AML-193 (cell line): ENCODE measurements at places on chromosomes 16 and 17.

DNA sequence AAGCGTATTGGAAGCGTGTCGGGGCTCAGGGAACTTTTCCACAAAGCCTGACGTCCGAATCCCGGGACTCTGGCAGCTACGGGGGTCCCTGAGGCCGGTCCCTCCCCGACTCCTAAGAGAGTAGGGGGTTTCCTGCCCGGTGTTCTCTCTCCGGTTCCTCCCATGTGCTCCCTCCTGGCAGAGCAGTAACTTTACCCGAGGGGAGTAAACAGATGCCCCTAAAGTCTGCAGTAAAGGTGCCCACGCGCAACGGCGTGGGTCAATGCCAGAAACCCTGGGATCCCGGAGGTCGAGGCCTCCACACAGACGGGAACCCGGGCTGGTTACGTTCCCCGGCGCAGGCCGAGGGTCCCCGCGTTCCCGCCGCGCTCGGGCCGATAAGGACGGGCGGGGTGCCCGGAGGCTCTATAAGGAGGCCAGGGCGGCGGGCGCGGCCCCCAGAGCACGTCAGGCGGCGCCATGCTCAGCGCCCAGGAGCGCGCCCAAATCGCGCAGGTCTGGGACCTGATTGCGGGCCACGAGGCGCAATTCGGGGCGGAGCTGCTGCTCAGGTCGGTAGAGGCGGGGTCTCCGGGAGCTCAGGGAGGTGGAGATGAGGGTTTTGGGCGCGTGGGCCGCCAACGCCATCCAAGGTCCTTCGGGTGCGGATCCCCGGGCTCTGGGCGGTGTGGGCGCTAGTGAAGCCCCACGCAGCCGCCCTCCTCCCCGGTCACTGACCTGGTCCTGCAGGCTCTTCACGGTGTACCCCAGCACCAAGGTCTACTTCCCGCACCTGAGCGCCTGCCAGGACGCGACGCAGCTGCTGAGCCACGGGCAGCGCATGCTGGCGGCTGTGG is at the start of gene HBM:
Gene HBM (plus strand): TSS at position 440 of the 836 bp plus-strand sequence. CDS start 20 bp downstream, at position 460.
- no peak for DNase-seq

- DNase-seq: no peak
These were observed 14.4 kb upstream of the RNF213 start for GRCh38 chr17:80246266-80246681.

GRCh38 chr17:81417879-81418709 is 22.8 kb downstream of the BAHCC1 start:
- DNase-seq: no peak

DNA sequence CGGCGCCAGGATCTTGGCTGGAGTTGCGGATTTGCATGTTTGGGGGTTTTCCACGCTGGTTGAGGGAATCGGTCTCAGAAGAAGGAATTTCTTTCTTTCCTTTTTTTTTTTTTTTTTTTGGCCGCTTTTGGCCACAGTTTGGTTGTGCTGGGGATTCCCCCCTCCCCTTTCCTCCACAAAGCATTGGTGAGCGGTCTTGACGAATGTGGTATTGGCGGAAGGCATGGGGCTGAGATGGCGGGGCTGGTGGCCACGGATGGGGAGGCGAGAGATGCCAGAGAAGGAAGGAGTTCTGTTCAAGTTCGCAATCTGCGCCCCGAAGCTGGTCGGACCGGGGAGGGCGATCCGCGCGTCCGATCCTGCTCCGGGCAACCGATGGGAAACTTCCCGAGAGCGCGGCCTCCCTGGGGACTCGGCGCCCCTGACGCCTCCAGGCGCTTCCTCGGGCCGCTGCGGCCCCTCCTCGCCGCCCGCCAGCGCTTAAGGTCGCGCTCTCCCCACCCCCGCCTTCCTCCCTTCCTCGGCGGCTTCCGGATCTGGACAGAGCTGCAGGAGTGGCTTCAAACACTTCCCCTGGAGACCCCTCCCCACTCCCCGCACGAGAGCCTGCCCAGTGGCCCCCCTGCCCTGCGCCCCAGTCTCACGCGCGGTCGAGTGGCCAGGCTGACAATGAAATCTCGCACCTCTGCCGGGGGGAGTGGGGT is 43.2 kb downstream of the RAI1 start:
- DNase-seq: no peak

DNA sequence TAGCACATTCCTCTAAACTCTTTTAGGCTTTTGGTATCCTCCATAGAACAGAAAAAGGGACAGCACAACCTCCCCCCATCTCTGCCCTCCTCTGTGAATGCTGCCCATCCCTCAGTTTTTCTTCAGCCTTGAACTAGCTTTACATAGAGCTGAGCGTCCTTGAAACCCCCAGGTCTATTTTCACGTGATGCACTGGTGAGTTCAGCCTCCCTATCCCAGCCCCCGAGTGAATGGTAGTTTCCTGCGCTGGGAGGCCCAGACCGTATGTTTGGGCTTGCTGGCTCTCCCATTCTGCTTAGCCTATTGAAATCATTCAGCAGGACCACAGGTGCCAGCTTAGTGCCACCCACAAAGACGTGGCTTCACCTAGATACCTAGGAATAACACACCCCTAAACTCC is 22.5 kb downstream of the ZNF385C start:
- no peak for DNase-seq

GRCh38 chr16:53103811-53104210 is 49.0 kb downstream of the CHD9 start:
- DNase-seq: no peak

GRCh38 chr17:78412403-78412802 is 34.0 kb downstream of the PGS1 start:
- no peak for DNase-seq

GRCh38 chr17:37358098-37358829 is 17.5 kb upstream of the C17orf78 start:
- DNase-seq: peak; percentile 26

DNA sequence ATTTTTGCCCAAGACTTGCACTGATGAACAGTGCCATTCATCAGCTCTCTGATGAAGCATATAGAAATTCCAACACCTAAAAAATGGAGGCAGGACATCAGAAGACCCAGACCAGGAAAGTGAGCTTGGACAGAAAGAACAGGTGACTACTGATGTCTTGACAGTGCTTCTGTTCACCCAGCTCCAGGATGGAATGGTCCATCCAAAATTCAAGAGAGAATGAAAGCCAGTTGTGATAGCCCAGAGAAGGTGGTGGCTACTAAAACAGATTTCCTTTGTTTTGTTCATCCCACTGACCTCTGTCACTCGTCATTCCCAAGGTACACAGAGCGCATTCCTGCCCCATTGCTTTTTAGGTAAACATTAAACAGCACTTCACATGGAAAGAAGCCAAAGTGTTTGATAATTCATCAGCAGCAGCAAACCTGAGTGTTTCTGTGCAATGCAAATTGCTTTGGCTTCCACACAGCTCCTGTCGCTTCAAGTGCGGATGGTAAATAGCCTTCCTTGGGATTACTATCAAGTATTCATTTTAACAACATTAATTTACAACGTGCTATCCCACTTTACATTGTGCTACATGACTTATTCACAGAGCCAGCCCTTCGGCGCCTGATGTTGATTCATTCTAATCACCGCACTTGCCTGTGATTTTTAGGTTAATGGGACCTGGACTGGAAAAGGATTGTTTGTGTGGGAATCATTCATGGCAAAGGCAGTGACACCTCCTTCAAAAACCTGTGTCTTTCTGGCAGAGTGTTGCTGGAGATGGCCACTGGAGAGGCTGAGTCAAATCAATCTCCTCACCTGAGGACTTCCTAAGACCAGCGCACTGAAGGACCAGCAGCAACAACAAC is 65.1 kb upstream of the TOX3 start:
- DNase-seq: no peak

DNA sequence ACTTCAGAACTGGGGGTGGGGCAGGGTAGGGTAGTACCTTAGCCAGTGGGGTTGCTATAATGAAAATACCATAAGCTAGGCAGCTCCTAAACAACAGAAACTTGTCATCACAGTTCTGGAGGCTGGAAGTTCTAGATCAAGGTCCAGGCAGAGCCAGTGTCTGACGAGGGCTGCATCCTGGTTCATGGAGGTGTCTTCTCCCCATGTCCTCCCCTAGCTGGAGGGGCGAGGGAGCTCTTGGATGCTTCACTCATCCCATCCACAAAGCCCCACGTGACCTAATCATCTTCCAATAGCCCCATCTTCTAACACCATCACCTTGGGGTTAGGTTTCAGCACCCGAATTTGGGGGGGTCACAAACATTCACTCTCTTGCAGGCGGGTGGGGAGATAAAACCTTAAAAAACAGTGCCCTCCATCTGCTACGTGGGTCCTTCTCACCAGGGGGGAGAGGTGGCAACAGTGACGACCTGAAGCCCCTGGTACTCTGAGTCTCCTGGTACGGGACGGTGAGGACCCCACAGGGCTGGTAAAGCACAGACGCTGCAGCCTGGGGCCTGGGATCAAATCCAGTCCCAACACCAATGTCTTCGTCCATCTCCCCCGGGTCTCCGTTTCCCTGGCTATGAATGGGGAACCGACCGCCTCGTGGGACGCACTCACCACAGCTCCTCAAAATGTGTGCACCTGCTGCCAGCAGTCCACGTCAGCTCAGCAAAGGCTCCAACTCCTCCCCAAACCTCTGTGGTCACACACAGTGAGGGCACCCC is 22.8 kb downstream of the RAB40B start:
- DNase-seq: no peak

GRCh38 chr16:50774960-50775359 is 33.1 kb downstream of the CYLD start:
- DNase-seq: no peak

DNA sequence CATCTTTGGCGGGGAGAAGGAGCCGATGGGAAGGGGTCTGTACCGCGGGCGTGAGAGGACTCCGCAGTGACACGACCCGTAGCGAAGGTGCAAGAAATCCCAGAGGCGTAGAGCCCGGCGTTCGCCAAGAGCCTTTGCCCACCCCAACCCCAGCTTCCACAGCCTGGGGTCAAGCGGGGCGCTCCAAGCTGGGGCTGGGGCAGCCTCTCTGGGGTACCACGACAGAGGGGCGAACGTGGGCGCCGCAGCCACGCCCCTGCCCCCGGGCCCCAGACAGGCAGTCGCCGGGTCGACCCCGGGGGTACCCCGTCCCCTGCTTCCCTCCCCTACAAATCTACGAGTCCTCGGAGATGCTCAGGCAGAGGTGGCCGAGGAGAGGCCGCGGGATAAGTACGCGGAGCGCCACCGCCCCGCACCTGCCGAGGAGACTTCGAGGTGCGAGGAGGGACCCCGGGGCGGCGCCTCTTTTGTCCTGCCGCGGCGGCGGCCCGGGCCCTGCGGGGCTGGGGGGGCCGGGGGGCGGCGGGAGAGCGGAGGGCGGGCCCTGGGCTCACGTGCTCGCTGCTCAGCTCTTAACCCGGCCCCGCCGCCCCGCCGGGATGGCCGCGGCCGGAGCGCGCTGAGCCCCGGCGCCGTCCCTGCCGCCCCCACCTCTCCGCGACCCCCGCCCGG is at the start of gene ADAM11:
Gene ADAM11 (plus strand): TSS at position 575 of the 672 bp plus-strand sequence. CDS start 212 bp downstream, outside the sequence.
- DNase-seq: no peak

DNA sequence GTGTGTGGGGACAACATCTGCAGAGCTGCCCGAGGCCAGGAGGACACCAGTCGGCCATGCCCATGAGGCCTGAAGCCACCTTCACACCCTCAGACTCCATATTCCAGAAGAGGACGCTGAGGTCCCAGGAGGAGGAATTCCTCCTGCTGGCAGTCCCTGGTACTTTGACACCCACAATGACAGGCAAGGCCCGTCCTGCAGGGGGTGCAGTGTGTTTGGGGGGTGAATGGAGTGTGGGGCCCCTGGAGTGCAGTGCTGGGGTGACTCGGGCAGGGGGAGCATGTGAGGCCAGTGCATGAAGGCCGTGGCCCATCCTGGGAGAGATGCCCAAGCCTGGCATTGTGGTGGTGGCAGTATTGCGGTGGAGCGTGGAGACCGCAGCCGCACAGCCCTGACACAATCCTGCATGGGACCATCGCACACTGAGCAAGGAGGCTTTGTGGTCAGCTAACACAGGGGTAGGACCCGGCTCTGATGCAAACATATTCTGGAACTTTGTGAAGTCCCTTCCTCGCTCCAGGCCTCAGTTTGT is 52.2 kb downstream of the ZDHHC7 start:
- peak; percentile 15 for DNase-seq

DNA sequence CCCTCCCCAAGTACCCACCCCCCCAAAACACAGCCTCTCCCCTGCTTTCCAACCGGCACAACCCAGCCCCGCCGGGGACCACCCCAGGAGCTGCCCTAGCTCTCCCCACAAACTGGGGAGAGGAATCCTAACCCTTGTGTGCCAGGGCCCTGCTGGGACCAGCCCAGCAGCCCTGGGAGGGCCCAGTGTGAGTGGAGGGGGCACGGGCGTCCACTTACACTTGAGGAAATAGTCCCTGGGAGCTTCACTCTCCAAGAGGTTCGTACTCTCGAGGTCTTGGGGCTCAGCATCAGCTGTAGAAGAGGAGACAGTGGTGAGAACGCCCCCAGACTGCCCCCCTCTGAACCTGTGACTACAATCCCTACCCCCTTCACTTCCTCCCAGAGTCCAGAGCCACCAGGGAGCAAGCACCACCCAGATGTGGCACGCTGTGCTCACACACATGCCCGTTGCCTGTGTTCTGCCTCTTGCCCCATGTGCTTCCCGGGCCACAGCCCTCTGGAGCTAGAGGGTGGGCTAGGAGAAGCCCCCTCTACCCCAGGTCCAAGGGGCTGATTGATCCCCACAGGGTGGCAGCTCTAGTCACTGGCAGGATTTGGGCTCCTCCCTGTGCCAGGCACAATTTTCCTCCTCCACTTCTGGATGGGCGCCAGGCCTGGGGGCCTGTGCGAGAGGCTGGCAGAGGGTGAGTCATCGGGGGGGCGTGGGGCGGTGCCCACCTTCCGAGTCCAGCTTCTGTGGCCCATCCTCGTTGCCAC is 3.0 kb downstream of the TRIM47 start:
- no peak for DNase-seq

DNA sequence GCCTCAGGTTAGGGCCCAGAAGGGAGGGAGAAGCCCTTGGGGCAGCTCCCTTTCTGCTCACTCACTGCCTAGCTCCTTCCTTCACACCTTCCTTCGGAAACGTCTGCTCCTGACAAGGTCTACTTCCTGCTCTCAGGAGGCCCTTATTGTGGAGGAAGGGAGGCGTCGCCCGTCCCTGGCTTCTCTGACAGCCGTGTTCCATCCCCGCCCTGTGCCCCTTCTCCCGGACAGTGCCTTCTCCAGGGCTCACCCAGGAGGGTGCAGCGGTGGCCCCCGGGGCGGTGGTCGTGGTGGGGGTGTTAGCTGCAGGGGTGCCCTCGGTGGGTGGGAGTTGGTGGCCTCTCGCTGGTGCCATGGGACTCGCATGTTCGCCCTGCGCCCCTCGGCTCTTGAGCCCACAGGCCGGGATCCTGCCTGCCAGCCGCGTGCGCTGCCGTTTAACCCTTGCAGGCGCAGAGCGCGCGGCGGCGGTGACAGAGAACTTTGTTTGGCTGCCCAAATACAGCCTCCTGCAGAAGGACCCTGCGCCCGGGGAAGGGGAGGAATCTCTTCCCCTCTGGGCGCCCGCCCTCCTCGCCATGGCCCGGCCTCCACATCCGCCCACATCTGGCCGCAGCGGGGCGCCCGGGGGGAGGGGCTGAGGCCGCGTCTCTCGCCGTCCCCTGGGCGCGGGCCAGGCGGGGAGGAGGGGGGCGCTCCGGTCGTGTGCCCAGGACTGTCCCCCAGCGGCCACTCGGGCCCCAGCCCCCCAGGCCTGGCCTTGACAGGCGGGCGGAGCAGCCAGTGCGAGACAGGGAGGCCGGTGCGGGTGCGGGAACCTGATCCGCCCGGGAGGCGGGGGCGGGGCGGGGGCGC is 231.9 kb downstream of the SEC14L1 start:
- DNase-seq: peak; percentile 81
